ENCODE measurements at places on chromosomes 6 and 20.

DNA sequence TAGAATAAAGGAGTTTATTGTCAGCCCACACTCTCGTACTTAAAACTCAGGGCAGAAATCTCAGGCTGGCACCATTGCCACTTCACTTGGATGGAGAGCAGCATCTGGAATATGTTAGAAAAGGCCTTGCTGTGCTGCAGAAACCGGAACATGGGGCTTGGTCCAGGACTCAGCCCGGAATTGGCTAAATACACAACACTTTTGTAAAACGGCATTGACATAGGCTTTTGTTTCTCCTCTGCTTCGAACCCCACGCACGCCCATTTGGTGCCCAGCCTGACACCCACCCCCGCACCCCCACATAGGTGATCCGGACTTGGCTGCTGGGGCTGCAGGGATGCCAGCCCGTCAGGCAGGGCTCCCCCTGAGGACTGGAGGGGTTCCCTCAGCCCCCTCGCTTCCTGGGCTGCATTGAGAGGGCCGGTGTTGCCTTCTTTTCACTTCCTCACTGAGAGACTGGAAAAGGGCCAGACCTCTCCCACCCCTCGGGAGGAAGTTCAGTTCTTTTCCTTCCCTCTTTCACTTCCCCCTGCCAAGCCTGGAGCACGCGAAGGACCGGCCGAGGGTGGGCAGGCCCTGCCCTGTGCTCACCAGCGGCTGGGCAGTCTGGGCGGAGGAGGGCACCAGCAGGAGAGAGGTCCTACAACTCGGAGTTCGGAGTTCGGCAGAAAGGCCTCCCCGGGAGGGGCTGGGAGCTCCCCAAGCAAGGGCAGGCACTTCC, 17.9 kb upstream of the CST3 start:
- no peak for DNase-seq

GRCh38 chr6:116256694-116257093, 2.8 kb upstream of the TSPYL4 start:
- no peak for DNase-seq

DNA sequence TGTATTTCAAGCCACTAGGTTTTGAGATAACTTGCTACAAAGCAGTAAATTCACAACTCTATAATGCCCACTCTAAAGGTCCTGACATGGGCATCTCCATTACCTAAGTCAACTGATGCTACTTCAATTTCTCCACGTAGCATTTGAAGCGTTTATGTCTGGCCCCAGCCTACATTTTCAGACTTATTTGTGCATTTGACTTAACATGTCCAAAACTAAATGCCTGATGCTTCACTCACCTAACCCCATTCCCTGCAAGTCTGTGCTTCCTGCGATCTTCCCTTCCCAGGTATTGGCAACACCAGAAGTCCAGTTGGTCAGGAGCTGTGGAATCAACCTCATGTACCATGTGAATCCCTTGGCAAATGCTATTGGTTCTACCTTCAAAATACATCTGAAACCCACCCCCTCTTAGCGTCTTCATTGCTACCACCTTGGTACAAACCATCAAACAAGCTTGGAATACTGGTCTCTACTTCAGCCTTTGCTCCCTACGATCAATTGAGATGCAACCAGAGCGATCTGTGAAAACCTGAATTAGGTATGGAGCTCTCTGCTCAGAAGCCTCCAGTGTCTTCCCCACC, 12.8 kb upstream of the ZNFX1 start:
- DNase-seq: no peak

DNA sequence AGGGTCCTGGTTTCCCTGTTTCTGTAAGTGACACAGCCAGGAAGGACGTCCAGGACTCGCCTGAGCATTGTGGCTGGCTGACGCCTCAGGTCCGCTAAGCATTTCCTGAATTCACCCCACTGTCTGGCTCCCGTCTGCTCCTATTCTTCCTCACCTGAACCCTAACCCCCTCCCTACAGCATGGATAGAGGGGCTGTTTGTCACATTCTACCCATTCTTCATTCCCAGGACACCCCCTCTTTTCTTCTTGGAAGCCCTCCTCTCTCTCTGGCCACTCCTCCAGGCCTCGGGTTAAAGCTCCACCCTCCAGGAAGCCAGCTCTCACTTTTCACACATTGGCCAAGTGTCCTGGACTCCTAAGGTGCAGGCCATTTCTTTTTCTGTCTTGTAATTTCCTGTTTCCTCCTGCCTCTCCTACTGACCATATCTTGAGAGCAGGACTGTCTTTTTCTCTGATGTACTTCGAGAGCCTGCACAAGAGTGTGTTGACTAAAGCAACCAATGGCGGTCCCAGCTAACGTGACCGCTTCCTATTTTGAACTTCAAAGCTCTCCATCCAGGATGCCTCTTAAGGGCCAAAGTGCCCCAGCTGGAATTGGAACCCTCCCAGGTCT, 24.2 kb upstream of the MYMX start:
- peak; percentile 43 for DNase-seq

- peak; percentile 77 for DNase-seq
These were observed 58.7 kb downstream of the VAPB start for GRCh38 chr20:58447511-58448391.

DNA sequence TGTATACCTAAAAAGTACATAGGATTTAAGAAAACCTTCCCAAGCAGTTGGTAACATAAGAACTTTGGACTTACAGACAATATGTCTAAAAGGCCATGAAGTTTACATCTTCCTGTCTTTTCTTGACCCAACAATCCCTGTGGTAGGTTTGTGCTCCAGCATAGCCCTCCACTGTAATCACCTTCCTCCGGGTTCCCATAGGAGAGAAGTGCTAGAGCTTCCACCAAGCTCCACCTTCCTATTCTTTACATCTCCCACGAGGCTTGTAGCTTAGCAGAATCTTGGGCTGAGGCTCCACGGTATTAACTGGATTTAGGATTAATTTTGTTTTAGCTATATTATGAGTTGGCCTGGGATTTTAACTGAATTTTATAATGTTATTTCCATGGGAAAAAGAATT, 23.3 kb downstream of the ADGRG6 start:
- no peak for DNase-seq

DNA sequence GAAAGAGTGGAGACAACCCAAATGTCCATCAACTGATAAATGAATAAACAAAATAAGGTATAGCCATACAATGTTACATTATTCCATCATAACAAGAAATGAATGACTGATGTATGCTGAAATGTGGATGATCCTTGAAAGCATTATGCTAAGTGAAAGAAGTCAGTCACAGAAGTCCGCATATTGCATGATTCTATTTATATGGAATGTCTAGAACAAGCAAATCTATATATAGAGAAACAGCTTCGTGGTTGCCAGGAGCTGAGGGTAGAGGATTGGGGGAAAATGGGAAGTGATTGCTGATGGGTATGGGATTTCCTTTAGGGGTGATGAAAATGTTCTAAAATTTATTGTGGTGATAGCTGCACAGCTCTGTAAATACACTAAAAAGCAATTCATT, 196.8 kb downstream of the ATXN1 start:
- peak; percentile 23 for DNase-seq

GRCh38 chr6:147933224-147933623, 409.4 kb upstream of the SASH1 start:
- no peak for DNase-seq

GRCh38 chr20:35891375-35891774, 62.9 kb downstream of the SCAND1 start:
- DNase-seq: peak; percentile 36

DNA sequence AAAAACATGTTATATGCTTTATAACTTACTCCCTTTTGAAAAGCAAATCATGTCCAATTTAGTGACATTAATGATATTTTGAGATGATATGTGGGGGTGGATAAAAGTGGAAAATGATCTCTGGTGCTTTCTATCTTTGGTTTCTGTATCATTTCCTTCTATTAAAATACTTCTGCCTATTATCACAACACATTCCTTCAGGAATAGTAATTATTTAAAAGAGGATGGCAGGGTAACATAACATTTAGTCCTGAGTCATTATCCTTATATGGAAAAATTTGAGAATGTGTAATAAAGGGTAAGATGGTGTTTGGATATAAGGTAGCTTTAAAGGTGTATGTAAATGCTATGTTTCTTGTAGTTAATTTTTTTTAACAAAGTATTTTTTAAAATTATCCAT, 657.7 kb downstream of the PHF3 start:
- no peak for DNase-seq

DNA sequence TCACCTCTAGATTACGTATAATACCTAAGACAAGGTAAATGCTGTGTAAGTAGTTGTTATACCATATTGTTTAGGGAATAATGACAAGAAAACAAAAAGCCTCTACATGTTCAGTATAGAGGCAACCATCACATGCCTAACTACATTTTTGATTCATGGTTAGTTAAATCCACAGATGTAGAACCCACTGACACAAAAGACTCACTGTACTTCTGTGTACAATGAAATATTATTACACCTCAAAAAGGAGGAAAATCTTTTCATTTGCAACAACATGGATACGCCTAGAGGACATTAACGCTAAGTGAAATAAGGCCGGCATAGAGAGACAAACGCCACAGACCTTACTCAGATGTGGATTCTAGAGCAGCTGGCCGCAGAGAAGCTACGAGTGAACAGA, 50.5 kb downstream of the NINL start:
- no peak for DNase-seq

DNA sequence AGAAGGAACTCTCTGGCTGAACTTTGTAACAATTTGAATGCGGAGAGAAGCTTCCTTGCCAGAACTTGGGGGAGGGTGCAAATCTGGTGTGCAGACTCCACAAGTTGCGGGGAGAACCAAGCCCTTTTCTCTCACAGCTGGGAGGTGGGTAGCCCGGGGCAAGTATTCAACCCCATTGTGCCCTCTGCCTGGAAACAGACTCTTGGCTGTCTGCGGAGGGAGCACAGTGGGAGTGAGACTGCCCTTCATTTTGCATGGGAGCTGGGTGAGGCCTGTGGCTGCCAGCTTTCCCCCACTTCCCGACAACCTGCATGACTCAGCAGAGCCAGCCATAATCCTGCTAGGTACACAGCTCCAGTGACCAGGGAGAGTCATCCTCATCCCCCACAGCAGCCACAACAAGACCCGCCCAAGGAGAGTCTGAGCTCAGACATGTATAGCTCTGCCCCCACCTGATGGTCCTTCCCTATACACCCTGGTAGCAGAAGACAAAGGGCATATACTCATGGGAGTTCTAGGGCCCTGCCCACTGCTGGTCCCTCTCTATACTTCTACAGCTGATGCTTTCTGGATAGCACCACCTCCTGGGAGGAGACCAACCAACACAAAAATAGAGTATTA, 29.4 kb upstream of the TPD52L1 start:
- peak; percentile 32 for DNase-seq

DNA sequence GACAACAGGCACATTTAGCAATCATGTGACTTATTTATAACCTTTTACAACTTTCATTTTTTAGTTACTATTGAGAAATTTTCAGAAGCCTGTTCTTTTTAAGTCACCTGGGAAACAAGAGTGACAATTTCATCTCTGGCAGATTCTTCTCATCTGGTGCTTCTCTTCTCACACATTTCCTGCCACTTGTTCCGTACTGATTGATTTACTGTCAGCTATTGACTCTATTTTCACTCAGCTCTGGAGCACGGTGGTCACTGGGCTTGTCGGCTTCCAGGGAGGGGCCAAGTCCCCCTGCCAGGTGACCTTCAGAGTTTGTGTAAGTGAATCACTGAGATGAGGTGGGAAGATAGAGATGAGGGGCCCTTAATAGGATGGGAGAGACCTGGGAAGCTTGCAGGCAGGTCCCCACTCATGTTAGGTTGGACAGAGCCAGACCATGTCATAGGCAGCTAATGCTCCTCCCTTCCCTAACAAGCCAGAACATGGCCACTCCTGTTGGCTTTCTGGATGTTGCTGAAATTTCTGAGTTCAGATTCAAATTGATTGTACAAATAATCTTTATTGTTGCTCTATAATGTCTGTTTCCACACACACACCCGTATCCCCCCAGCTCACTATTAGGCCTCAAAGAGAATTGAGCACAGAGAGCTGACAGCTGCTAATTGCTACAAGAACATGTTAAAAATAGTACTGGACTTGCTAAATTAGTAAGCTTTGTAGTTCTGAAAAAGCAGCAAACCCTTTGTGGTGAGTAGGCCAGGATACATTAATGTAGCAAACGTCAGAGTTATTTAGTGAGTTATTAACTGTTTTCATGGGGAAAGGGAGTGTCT, 13.3 kb downstream of the DUSP22 start:
- DNase-seq: no peak

DNA sequence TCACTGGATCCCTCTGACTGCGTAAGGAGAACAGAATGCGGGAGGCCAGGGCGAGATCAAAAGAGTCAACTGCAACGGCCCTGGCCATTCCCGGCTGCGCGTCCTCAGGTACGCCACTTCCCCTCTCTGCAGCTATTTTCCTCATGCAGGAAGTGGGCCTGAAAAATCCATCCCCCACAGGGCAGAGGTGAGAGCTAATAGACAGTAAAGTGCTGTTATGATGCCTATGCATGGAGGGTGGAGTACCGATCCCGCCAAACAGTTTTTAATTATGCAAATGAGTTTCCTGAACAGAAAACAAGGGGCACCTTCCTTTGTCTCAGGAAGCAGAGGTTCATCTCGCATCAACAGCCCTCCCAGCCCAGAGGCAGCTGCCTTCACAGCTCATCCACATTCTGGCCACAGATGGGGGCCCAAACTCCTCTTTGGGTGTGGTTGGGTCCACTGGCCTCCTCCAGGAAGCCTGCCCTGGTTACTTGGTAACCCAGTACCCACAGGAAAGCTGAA, 9.3 kb downstream of the PREX1 start:
- DNase-seq: no peak

- no peak for DNase-seq
These were observed 31.3 kb downstream of the MBOAT1 start for GRCh38 chr6:20180935-20181334.

- peak; percentile 45 for DNase-seq
These were observed 114.1 kb upstream of the HDDC2 start for GRCh38 chr6:125415913-125416312.

- DNase-seq: no peak
These were observed 799 bp downstream of the NRM start for GRCh38 chr6:30689985-30690384.

- peak; percentile 57 for DNase-seq
These were observed 58.3 kb upstream of the GNRH2 start for GRCh38 chr20:2984956-2985661.

GRCh38 chr6:83781506-83781905, 71.7 kb upstream of the RIPPLY2 start:
- no peak for DNase-seq

Data from ELR (cell line).